ENCODE measurements at places on chromosomes 16 and 17. TPM values are rescaled to one million over a fixed set of nuclear protein-coding genes. Genes with fewer than 3 reads are reported as not detected.

DNA sequence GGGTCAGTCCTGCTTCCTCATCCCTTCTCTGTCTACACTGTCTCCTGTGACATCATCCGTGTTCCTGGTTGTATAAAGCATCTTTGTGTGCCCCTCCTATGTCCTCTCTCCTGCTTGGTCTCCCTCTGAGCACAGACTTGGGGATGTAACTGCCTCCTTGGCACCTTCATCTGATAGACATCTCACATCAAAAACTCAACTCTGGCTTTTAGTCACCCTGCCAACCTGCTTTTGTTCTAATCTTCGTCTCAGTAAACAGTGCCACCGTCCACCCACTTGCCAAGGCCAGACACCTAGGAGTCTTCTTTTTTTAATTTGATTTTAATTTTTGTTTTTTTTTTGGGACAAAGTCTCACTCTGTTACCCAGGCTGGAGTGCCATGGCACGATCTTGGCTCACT lies 16.9 kb upstream of the KSR1 start:
- DNase-seq: no peak

DNA sequence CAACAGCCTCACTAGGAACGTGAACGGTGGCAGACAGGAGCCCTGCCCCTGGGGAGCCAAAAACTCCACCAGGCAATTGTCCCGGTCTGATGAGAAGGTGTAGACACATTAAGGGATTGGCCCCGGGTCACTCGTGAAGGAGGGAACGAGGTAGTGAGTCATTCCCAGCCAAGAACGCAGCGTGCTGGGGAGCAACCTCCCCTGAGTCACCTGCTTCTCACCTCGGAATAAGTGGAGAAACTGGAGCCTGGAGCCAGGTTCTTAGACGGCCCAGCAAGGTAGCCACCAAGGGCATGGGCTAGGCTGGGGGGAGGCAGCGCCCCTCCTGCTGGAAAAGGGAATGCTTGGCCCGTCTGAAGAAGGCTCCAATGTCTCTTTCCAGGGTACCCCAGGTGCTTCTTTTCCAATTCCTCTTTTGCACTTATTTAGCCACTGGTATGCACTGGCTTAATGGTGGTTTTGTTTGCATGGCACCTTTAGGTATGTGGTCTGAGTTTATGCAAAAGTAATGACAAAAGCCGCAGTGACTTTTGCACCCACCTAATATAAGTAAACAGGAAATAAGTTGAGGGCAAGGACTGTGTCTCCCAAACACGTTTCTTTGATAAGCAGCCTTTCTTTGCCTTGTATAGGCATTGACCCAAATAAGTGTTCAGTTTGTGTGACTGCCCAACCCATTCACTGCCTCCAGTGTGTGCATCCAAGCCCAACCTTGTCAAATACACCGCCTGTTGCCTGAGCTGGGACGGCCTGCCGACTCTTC lies 1.8 kb upstream of the HELZ start:
- DNase-seq: peak; percentile 94

The FZD2 gene
- total RNA-seq: 50.5 TPM

The CDH3 gene
- 70.3 TPM for total RNA-seq
